ENCODE measurements at places on chromosomes 13 and 19. TPM values are rescaled to one million over a fixed set of nuclear protein-coding genes. Genes with fewer than 3 reads are reported as not detected.

Gene AMH
- total RNA-seq = under 0.01 TPM

Gene RFX1
- 2.4 TPM for total RNA-seq

Gene SYNGR4
- total RNA-seq = not detected

Gene ZNF729
- total RNA-seq = not detected

Gene FARP1
- 36.2 TPM for total RNA-seq

Gene ZNF836
- total RNA-seq = 11.9 TPM

DNA sequence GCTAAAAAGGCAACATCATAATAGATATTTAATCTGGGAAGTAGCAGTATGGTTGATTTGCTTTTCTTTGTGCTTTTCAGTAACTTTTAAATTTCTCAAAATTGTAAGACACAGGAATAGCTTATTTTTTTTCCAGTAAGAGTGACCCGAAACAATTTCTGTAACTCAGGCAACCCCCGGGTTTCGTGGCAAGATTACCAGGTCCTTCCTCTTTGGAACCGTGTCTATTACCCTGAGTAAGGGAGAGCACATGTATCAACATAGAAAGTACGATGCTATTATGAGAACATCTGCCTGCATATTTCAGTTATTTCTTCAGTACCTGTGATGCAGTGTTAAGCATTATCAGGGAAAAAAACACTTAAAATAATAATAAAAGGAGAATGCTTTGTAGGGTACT, 64.1 kb downstream of the DOCK9 start:
- no peak for DNase-seq

DNA sequence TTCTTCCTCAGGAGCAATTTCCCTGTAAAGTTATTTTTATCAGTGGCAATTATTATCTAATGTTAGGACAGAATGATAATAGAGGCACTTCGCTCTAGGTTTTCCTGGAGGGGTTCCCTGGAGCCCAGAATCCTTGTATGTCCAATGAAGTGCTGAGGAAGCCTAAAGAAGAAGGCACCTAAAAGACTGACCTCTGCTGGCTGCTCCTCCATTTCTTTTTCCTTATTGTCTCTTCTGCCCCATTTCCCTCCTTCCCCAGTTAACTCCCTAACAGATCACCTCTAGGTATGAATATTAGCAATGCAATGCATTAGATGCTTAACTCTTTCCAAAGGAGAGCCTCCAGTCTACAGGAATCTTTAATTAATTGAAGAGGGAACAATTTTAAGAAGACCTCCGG, 985.4 kb downstream of the DIAPH3 start:
- DNase-seq = peak; percentile 61

- DNase-seq = no peak
Observed at GRCh38 chr13:95049772-95050171, 251.5 kb downstream of the ABCC4 start.

DNA sequence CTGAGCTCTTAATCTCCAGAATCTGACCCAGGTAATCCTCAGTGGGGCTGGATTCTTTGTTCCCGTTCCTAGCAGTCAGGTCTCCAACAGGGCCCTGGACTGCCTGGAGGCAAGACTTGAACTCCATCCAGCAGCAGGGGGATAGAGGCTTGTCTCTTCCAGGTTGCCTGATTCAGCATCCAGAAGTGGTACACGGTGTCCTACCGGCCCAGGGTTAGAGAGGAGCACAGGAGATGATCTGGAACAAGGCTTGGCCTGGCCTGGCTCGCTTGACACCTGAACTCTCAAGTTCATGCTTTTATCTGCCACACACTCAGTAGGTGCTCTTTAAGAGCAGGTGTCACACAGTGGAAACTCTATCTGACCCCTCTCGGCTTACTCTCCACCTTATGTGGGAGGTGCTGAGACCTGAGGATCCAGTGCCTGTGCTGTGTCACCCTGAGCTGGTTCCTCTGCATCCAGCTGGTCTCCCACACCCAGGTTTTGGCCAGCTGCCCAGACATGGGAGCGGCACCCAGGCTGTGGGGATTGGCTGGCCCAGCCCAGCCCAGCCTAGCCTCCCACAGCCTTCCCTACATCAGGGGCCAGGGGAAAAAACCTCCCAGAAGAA, at the start of gene CYP4F3:
Gene CYP4F3 (plus strand): TSS at position 604 of the 610 bp plus-strand sequence. CDS start 519 bp downstream, outside the sequence.
- no peak for DNase-seq

GRCh38 chr13:39888865-39889810, 233.7 kb downstream of the COG6 start:
- DNase-seq = peak; percentile 62

DNA sequence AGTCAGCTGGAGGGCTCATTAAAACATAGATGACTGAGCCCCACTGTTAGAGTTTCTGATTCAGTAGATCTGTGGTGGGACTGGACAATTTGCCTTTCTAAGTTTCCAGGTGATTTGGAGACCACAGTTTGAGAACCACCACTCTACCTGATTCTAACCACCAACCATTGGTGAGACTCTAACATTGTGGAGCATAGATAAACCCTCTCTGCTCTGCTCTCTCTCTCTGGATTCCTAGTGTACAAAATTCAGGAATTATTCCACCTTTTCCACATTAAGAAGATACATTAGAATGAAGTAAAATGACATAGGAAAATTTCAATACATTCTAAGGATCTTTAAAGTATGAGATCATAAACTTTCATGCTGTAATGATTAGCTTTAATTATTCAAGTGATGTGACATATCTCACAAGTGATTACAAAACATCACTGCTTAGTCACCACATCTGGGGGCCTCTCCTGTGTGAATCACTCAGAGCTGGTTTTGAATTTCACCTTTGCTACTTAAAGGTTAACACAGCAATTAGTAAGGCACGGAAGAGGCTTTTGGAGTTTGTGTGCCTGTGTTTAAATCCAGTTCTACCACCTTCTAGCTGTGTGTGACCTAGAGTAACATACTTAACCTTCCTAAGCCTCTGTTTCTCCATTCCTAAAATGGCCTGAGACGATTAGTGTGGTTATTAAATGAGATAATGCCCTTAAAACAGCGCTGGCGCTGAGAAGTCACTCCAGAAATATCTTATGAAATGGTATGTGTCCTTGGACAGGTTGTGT, 78.5 kb upstream of the NBEA start:
- DNase-seq = no peak

- DNase-seq = peak; percentile 27
Observed at GRCh38 chr19:36215276-36216123, 594 bp downstream of the ZNF146 start.

- peak; percentile 73 for DNase-seq
Observed at GRCh38 chr19:650121-650520, 10.4 kb downstream of the FGF22 start.

Data from osteoblast (primary cell).